ENCODE measurements at places on chromosomes 5 and 9. TPM values are rescaled to one million over a fixed set of nuclear protein-coding genes. Genes with fewer than 3 reads are reported as not detected.

- no peak overlapping the region for H3K4me3 ChIP-seq
- H3K27me3 ChIP-seq, result no peaks in the 10 kb centered on the region
- no peaks in the 10 kb centered on the region for H3K36me3 ChIP-seq
- DNase-seq, result no peak
- peaks cover 18% of the 10 kb centered on the region for H3K4me1 ChIP-seq
Observed at GRCh38 chr5:178201221-178201926, 3.0 kb upstream of the HNRNPAB start.

Gene SPATA31C1
- total RNA-seq, result not detected

- no peak for DNase-seq
- H3K27me3 ChIP-seq, result no peaks in the 10 kb centered on the region
- H3K4me1 ChIP-seq, result no peaks in the 10 kb centered on the region
Observed at GRCh38 chr9:20492772-20493171, 129.5 kb downstream of the MLLT3 start.

- H3K36me3 ChIP-seq, result no peaks in the 10 kb centered on the region
- DNase-seq, result no peak
- H3K4me3 ChIP-seq, result no peak overlapping the region
- H3K27me3 ChIP-seq, result no peaks in the 10 kb centered on the region
Observed at GRCh38 chr5:9165546-9165945, 380.3 kb downstream of the SEMA5A start.

DNA sequence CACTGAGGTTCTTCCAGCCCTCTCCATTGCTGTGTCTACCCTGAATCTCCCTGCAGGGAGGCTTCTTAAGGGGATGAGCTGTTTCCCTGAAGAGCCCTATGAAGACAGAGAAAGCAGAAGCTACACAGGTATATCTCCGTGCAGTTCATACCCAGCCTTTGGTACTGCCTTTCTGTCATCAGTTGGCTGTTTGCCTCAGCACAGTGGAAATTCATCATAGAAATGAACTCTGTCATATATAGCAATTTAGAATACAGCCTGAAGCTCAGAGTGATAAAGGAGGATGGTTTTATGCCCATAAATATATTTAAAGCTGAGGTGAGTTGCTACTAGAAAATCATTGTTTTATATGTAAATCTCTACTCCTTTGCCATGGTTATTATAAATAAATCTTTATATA is 42.6 kb upstream of the KCNN2 start:
- DNase-seq, result no peak
- no peak overlapping the region for H3K27ac ChIP-seq
- H3K4me3 ChIP-seq, result no peak overlapping the region
- H3K4me1 ChIP-seq, result no peaks in the 10 kb centered on the region
- H3K36me3 ChIP-seq, result no peaks in the 10 kb centered on the region

Gene NTNG2
- 0.95 TPM for total RNA-seq

DNA sequence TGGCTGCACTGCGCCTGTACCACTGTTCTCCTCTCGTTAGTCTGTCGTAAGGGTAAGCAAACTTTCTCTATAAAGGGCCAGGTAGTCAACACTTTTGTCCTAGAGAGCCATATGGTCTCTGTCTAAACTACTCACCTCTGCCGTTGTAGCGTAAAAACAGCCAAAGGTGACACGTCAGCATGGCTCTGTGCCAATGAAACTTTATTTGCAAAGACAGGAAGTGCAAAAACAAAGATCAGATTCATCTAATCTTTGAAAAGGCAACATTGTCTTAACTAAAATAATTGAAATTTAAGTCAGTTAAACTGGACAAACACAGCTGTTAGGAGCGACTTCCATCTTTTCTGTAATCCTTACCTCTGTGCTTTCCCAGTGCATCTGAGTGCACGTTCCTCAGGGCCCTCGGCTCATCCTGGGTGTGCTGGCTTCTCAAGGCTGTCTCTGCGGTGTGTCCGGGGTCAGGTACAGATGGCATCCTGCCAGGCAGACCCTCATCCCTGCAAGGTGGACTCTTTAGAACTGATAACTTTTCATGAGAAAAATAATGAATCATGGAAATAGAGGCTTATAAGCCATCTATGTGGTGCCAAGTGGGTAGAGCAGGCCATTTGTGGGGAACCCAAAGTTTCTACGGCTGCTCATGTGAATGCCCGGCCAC is 35.2 kb upstream of the IRX4 start:
- no peak overlapping the region for H3K4me3 ChIP-seq
- H3K27me3 ChIP-seq, result no peaks in the 10 kb centered on the region
- H3K27ac ChIP-seq, result no peak overlapping the region
- DNase-seq, result no peak

GRCh38 chr5:142474431-142475094 is 149.7 kb upstream of the SPRY4 start:
- no peaks in the 10 kb centered on the region for H3K27me3 ChIP-seq
- H3K4me1 ChIP-seq, result no peaks in the 10 kb centered on the region

DNA sequence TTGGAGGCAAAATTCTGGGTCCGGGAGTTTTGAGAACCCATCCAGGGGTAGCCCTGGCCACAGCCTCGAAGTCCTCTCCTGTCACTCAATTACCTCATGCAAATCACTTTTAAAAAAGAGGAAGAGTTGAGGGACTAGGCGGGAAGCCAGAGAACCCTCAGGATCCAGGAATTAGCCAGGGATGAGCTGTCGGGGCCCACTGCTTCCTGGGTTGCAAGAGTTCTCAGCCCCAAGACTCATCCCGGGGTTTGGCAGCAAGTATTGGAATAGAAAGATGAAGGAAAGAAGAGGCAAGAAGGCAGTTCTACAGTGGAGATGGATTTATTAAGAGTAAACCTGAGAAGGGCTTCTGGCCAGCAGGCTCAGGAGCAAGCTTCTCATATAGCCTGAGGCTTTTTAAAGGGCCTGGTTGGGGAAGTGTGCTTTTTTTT is 25.6 kb downstream of the C9orf50 start:
- peaks cover 26% of the 10 kb centered on the region for H3K4me1 ChIP-seq
- H3K27me3 ChIP-seq, result peaks cover 11% of the 10 kb centered on the region
- no peak for DNase-seq

DNA sequence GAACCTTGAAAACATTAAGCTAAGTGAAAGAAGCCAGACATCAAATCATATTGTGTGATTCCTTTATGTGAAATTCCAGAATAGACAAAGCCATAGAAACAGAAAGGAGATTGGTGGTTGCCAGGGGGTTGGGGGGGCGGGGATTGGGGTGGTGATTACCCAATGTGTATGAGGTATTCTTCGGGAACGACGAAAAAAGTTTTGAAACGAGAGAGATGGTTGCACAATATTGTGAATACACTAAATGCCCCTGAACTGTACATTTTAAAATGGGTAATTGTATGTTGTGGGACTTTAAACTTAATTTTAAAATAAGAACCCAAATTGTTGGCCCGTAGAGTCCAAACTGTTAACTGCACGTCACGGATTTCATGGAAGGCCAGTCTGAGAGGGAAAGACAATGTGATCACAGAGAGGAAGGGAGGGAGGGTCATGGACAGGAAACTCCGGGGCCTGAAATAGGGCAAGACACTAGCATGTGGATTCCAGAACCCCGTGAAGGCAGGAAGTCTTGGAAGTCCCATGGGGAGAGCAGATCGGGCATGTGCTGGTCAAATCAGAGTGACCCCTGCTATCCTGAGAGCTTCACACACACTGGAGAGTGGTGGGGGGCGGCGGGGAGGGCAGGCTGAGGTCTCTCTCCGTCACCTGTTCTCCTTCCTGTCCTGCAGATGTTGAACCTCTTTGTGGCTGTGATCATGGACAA is 218.4 kb downstream of the CACNA1B start:
- no peak for DNase-seq
- no peak overlapping the region for H3K27ac ChIP-seq
- no peaks in the 10 kb centered on the region for H3K4me1 ChIP-seq
- H3K36me3 ChIP-seq, result no peaks in the 10 kb centered on the region
